ENCODE measurements at places on chromosomes 2 and 18.

GRCh38 chr2:183185534-183185933 is 61.3 kb downstream of the NUP35 start:
- DNase-seq = no peak

GRCh38 chr18:13577091-13577697 is 149.2 kb downstream of the FAM210A start:
- DNase-seq = peak; percentile 32

- no peak for DNase-seq
Measured at GRCh38 chr2:36170805-36171204, 184.8 kb upstream of the CRIM1 start.

- DNase-seq = no peak
Measured at GRCh38 chr2:132725148-132725547, 55.1 kb upstream of the LYPD1 start.

DNA sequence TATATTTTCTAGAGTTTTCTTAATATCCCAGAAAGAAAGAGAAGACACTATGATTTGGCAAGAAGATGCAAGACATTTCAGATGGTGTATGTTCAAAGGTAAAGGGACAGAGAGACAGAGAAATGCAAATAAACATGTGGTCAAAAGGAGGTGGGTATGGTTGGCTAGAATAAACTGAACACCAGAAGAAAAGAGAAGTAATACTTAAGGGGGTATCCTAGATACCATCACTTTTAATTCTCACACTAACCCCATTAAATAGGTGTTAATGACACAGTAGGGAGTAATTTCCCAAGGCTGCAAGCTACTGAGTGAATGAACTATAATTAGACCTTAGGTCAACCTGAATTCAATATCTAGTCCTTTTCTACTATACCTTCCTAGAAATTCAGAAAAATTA is 111.2 kb upstream of the CD226 start:
- no peak for DNase-seq

DNA sequence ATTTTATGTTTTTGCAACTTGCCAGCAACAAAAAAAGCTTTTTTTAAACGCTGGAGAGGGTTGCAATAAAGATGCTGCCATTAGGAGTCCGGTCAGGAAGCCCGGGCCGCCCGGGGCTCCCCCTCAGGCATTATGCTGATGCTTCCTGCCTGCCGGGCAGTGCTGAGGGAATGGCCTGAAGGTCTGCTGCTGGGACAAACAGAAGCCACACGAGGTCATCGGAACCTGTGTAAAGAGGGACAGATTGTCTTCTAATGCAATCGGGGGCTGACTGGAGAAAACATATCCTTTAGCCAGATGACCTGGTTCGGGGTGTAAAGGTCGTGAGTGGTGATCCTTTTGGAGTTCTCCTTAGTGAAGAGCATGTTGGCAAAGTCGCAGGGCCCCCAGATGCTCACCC is 2.3 kb downstream of the IMPA2 start:
- no peak for DNase-seq

DNA sequence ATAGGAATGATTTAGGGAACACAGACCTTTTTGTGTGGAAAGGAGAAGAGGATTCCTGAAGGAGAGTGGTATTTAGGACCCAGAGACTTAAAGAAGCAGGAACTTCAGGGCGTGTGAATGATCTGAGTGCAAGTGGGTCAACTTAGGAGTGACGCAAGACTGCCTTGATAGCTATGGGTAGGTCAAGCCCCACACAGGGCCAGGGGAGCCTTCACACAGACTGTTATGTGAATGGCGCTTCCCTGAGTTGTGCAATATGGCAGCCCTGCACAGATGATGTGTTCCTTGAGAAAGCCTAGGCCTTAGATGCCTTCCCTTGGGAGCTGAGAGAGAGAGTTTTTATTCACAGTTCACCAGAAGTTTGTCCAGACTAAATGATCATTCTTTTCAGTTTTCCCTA is 47.1 kb upstream of the IGFBP5 start:
- DNase-seq = no peak

Data from germinal center (tissue), 1 donor.